Activated CD4-positive, alpha-beta T cell treated with anti-CD3 and anti-CD28 coated beads, Interleukin-2, amount 10 ng/mL, durations not matched to agents 7 days and 5 days (primary cell): ENCODE measurements at places on chromosomes 1 and 21. TPM values are rescaled to one million over a fixed set of nuclear protein-coding genes. Genes with fewer than 3 reads are reported as not detected.
A peak's percentile ranks its signal among the peaks of the same experiment; 100 is the strongest.

The HSD11B1 gene
- 1.5 TPM for total RNA-seq

The ATAD3C gene
- total RNA-seq, result 0.17 TPM

The SLC25A24 gene
- total RNA-seq, result 32.1 TPM

The VPS26C gene
- total RNA-seq, result 80.1 TPM

The TGFB2 gene
- total RNA-seq, result not detected

The MCOLN3 gene
- total RNA-seq, result 3.1 TPM

The RIPPLY3 gene
- 0.17 TPM for total RNA-seq

- H3K27me3 ChIP-seq, result peaks cover 6% of the 10 kb centered on the region
- H3K4me1 ChIP-seq, result no peaks in the 10 kb centered on the region
- no peak overlapping the region for H3K4me3 ChIP-seq
- H3K27ac ChIP-seq, result no peak overlapping the region
These were observed 512.2 kb upstream of the NR5A2 start for GRCh38 chr1:199515261-199515660.

DNA sequence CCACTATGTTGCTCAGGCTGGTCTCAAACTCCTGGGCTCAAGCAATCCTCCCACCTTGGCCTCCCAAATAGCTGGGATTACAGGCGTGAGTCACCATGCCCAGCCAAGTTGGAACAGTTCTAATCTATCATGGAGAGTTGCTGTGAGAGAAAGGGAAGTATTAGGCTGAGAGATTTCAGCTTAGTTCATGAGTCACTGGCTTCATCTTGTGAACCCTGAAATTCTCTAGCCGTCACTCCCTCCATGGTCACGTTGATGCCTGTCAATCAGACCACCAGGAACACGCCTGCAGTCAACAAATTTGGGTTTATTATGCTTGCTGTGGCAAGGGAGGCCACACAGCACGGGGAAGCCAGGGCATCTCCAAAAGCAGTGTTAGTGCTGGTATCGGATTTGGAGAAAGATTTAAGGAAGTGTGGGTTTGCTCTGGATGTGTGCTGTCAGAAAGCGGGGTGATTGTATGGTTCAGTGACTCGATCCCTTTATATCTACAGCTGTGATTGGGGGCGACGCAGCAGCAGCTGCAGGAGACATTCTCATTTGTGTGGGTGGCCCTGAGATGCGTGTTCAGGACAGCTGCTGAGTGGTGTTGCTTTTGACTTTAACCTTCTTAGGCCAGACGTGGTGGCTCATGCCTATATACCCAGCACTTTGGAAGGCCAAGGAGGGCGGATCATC lies 18.7 kb downstream of the UQCRHL start:
- H3K4me1 ChIP-seq, result peaks cover 3% of the 10 kb centered on the region
- no peak overlapping the region for H3K4me3 ChIP-seq
- no peak for DNase-seq
- no peaks in the 10 kb centered on the region for H3K36me3 ChIP-seq
- H3K27me3 ChIP-seq, result peaks cover 3% of the 10 kb centered on the region
- H3K27ac ChIP-seq, result no peak overlapping the region

DNA sequence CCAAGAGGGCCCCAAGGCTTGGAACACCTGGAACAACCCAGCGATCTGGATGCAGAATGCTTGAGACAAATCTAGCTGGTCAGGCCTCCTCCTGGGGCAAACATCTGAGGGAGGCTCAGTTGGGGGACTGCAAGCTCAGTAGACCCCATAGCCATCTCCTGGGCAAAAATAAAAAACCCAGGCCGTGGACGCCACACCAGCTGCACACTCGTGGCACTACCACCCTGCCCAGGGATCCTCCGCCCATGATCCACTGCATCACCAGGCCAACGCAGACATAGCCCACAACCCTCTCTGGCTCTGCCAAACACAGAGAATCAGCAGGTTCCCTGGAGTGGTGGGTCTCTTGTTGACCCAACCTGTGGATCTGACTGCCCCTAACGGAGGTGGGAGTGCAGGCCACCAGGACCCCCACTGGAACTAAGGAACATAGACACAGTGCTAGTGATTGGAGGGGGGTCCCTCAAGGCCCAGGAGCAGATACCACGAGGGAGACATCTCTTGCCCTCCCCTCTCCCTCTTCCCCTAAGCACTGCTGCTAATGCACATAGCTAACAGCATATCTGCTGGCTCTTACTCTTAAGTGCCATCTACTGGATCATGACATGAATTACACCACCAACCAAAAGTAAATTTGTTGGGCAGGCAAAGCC lies 147.2 kb downstream of the CHD1L start:
- no peaks in the 10 kb centered on the region for H3K4me1 ChIP-seq
- H3K4me3 ChIP-seq, result no peak overlapping the region
- peaks cover 18% of the 10 kb centered on the region for H3K27me3 ChIP-seq
- H3K36me3 ChIP-seq, result no peaks in the 10 kb centered on the region

DNA sequence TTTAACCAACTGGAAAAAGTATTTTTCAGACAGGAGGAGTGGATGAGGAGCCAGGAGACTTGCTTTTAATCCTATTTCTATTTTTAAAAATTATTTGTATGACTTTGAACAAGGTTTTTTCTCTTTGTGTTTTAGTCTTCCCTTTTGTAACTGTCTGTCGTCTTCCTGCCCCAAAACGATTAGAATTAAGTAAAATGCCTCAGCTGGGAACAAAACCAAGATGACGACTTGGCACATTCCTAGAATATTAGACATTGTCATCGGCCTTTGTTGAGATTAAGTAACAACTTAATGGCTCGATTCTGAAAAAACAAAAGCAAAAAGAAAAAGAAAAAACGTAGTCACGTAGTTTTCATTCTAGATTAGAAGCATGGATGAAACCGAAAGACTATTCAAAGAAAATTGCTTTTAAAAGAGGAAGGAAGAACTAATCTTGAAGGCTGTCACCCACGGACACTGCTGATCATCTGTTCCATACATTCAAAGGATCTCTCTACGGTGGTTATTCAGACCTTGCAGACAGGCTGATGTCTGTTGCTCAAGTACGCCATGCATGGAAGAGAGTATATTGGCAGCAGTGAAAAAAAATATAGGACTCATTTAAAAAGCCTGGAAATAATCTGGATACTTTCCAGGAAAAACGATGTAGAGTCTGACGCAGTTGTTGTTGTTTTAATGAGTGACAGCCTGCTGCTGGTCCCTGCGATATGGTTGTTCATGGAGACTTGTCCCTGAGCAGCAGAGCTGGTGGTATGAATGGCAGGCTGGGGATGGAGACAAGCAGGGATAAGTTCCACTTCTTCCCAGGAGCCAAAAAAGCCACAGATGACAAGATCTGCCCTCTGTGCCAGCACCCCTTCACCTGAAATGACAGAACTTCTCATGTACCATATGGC lies 16.8 kb downstream of the GNG4 start:
- no peak for DNase-seq

GRCh38 chr1:100866041-100866900 lies 28.4 kb downstream of the EXTL2 start:
- no peaks in the 10 kb centered on the region for H3K4me1 ChIP-seq
- no peak overlapping the region for H3K4me3 ChIP-seq
- H3K36me3 ChIP-seq, result no peaks in the 10 kb centered on the region
- no peaks in the 10 kb centered on the region for H3K27me3 ChIP-seq
- peak; percentile 13 for DNase-seq
- H3K27ac ChIP-seq, result no peak overlapping the region

GRCh38 chr1:93713341-93713740 lies 31.7 kb upstream of the BCAR3 start:
- peaks cover 1% of the 10 kb centered on the region for H3K27me3 ChIP-seq
- no peak overlapping the region for H3K4me3 ChIP-seq
- DNase-seq, result no peak
- peaks cover 6% of the 10 kb centered on the region for H3K36me3 ChIP-seq

- H3K27ac ChIP-seq, result no peak overlapping the region
- H3K4me1 ChIP-seq, result no peaks in the 10 kb centered on the region
- H3K4me3 ChIP-seq, result no peak overlapping the region
These were observed 105.8 kb upstream of the WNT4 start for GRCh38 chr1:22248746-22249145.

DNA sequence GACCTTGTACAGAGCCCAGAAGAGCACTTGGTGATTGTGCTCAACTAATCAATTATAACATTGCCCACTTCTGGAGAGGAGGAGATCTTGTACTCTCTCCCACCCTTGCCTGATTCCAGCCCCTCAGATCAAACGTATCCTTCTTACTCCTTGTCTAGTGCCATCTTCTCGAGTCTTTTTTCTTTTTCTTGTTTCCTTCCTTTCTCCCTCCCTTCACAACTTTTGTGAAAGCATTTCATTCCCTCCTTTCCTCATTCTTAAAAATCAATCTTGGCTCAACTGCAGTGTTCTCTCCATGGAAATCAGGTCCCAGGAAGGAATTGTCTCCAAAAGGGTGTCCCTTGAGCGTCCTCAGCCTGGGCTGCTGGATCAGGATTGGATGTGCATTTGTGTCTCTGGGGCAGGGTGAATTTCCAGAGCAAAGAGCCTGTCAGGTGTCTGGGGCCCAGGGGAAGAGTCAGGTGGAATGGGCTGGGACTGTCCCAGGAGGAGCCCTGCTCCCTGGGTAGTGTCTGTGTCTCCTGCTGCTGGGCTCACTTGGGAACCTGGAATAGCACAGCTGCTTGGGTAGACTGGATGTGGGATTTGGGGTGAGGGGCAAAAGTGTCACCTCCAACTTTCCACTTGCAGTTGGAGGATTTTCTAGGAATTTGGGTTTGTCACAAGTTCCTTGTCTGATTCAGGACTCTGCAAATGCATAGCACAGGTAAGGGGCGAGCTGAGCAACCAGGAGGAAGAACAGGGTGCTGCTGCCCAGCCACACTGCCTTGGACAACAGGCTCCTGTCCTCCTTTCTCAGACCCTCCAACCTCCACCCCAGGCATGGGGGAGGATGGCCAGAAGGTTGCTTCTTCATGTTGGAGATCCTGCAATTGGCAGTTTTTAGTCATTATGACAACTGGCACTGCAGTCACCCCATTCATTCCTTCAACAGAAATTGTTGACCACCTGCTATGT lies 3.3 kb downstream of the SOX13 start:
- no peak for DNase-seq
- H3K36me3 ChIP-seq, result no peaks in the 10 kb centered on the region
- H3K4me1 ChIP-seq, result peaks cover 23% of the 10 kb centered on the region
- H3K4me3 ChIP-seq, result no peak overlapping the region
- no peak overlapping the region for H3K27ac ChIP-seq

- DNase-seq, result no peak
- H3K4me3 ChIP-seq, result no peak overlapping the region
- H3K36me3 ChIP-seq, result no peaks in the 10 kb centered on the region
- no peak overlapping the region for H3K27ac ChIP-seq
These were observed 51.4 kb downstream of the HS2ST1 start for GRCh38 chr1:86965827-86966182.

DNA sequence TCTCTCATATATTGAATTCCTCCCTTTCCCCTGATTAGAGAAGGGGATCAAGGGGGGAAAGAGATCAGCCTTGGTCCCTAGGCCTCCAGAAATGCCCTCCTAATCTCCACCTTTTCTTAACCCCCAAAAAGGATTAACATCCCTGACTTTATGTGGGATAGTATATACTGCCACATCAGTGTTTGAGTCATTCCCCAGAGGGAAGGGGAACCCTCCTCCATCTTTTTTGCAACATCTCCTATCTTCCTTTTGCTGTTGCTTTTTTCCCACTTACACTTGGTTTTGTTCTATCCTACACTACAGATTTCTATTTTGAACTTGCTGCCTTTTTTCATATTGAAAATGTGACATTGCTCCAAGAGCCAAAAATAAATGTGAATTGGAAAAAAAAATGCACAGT lies 65.4 kb upstream of the PODN start:
- H3K27me3 ChIP-seq, result no peaks in the 10 kb centered on the region
- DNase-seq, result no peak
- H3K36me3 ChIP-seq, result no peaks in the 10 kb centered on the region
- H3K4me1 ChIP-seq, result no peaks in the 10 kb centered on the region
- no peak overlapping the region for H3K4me3 ChIP-seq

GRCh38 chr1:66752000-66752592 lies at the start of gene DYNLT5:
Gene DYNLT5 (plus strand): TSS chr1:66752459. CDS start chr1:66754659, 2,200 bp downstream.
- H3K27ac ChIP-seq, result no peak within 1 kb of the TSS
- H3K4me1 ChIP-seq, result peaks cover 20% of the 10 kb centered on the region
- H3K36me3 ChIP-seq, result no peaks in the 10 kb centered on the region
- peak within 1 kb of the TSS; percentile 35 for H3K4me3 ChIP-seq

- no peak for DNase-seq
- no peak within 1 kb of the TSS for H3K4me3 ChIP-seq
- no peak within 1 kb of the TSS for H3K27ac ChIP-seq
- H3K4me1 ChIP-seq, result peaks cover 3% of the 10 kb centered on the region
These were observed at the start of gene FAM43B for GRCh38 chr1:20551945-20552727. Gene FAM43B (plus strand): TSS chr1:20552573. CDS start chr1:20552974, 401 bp downstream.

DNA sequence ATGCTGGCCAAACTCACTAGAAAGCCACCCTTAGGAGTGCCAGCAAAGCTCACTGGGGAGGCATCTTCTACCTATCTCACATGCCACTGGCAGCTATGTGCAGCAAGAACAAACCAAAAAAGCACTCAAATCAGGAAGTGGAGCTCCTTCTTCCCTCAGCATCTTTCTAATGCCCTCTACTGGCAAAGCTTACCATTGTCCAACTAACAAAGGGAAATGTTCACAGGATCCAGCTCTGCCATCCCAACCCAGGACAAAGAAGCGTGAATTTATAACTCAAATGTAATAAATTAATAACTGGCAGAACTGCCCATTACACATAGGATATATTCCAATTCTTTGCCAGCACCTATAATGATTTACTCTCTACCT lies 38.9 kb downstream of the LEPR start:
- peaks cover 27% of the 10 kb centered on the region for H3K4me1 ChIP-seq
- H3K36me3 ChIP-seq, result peaks cover 5% of the 10 kb centered on the region
- no peak overlapping the region for H3K27ac ChIP-seq
- no peaks in the 10 kb centered on the region for H3K27me3 ChIP-seq

- H3K36me3 ChIP-seq, result peaks cover 38% of the 10 kb centered on the region
- H3K27me3 ChIP-seq, result no peaks in the 10 kb centered on the region
- no peak overlapping the region for H3K4me3 ChIP-seq
These were observed 16.5 kb downstream of the MIA3 start for GRCh38 chr1:222634180-222635013.

- no peak for DNase-seq
- no peak overlapping the region for H3K27ac ChIP-seq
- H3K4me1 ChIP-seq, result no peaks in the 10 kb centered on the region
- no peak overlapping the region for H3K4me3 ChIP-seq
These were observed 164.6 kb downstream of the RASAL2 start for GRCh38 chr1:178258536-178258935.

DNA sequence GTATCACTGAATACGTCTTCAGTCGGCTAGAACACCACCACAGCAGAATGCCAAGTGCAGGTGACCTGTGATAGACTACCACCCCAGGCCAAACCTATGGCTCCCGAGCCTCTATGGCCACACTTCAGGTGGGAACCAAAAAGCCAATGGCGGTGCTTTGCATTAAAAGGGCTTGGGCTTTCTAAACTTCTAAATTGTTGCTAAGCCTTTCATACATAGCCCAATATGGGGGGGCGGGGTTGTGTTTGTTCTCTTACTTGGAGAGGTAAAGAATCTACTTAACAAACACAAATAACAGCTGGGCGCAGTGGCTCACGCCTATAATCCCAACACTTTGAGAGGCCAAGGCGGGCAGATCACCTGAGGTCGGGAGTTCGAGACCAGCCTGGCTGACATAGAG lies 19.7 kb downstream of the USP48 start:
- H3K36me3 ChIP-seq, result peaks cover 2% of the 10 kb centered on the region
- DNase-seq, result no peak
- H3K27ac ChIP-seq, result peak overlapping the region; percentile 19
- H3K4me1 ChIP-seq, result peaks cover 33% of the 10 kb centered on the region
